ENCODE measurements at places on chromosomes 5 and 9.

GRCh38 chr5:14105718-14106410 is 37.3 kb upstream of the TRIO start:
- DNase-seq: no peak
- peaks cover 17% of the 10 kb centered on the region for H3K27me3 ChIP-seq
- H3K4me3 ChIP-seq: no peak overlapping the region
- peaks cover 15% of the 10 kb centered on the region for H3K4me1 ChIP-seq

GRCh38 chr5:1733369-1733768 is 66.3 kb downstream of the MRPL36 start:
- H3K36me3 ChIP-seq: no peaks in the 10 kb centered on the region
- DNase-seq: no peak
- no peak overlapping the region for H3K27ac ChIP-seq
- H3K4me1 ChIP-seq: no peaks in the 10 kb centered on the region
- H3K27me3 ChIP-seq: peaks cover 3% of the 10 kb centered on the region

GRCh38 chr9:100317706-100318105 is 35.0 kb downstream of the TEX10 start:
- peaks cover 52% of the 10 kb centered on the region for H3K36me3 ChIP-seq
- H3K27ac ChIP-seq: no peak overlapping the region
- DNase-seq: no peak
- H3K4me3 ChIP-seq: no peak overlapping the region

- H3K27me3 ChIP-seq: no peaks in the 10 kb centered on the region
- no peaks in the 10 kb centered on the region for H3K4me1 ChIP-seq
- DNase-seq: no peak
- H3K36me3 ChIP-seq: no peaks in the 10 kb centered on the region
Observed at GRCh38 chr9:79006546-79006945, 565.2 kb upstream of the TLE4 start.

GRCh38 chr9:77475641-77476473 is 172.3 kb downstream of the GNA14 start:
- H3K27me3 ChIP-seq: no peaks in the 10 kb centered on the region
- DNase-seq: peak; percentile 84
- H3K4me1 ChIP-seq: peaks cover 31% of the 10 kb centered on the region
- peak overlapping the region; percentile 9 for H3K4me3 ChIP-seq
